Activated CD8-positive, alpha-beta memory T cell treated with anti-CD3 and anti-CD28 coated beads for 1 hour (primary cell): ENCODE measurements at places on chromosomes 1 and 21.

DNA sequence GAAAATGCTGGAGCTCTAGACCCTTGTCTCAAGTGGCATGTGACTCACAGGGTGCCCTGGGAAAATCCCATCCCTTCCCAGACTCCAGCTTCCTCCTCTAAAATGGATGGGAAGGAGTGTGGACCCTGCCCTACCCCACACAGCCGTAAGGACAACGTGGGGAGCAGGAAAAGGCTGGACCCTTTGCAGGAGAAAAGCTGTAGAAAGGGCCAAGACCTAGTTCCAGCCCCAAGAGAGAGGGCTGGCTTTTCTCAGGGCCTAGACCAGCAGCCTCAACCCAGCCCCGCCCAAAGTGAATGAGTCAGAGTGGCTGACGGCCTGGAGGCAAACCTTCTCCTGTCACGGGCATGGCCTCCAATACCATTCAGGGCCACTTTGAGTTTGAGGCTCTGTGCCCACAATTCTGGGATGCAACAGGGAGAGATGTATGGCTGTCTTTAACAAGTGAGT is 1.1 kb downstream of the LAMB3 start:
- DNase-seq: peak; percentile 16

DNA sequence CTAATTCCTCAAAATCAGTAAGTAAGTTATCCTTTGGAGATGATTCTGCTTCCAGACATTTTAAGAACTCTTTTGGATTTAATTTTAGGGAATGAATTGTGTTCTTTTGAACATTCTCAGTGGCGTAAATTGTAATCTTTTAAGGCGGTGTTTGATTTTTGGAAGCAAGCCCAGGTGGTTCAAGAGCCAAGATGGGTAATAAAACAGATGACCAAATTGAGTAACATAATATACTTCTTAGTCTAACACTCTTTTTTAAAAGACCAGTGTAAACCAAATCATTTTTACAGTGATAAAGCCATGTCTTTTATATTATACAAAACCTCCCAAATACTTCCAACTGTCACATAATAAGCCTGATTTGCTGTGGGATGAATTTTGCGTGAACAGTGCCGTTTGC is 133.8 kb downstream of the LRRC40 start:
- DNase-seq: no peak

GRCh38 chr1:169486281-169487051 is 722 bp upstream of the SLC19A2 start:
- no peak for DNase-seq

GRCh38 chr21:37660709-37661108 is 255.5 kb downstream of the KCNJ6 start:
- DNase-seq: no peak

DNA sequence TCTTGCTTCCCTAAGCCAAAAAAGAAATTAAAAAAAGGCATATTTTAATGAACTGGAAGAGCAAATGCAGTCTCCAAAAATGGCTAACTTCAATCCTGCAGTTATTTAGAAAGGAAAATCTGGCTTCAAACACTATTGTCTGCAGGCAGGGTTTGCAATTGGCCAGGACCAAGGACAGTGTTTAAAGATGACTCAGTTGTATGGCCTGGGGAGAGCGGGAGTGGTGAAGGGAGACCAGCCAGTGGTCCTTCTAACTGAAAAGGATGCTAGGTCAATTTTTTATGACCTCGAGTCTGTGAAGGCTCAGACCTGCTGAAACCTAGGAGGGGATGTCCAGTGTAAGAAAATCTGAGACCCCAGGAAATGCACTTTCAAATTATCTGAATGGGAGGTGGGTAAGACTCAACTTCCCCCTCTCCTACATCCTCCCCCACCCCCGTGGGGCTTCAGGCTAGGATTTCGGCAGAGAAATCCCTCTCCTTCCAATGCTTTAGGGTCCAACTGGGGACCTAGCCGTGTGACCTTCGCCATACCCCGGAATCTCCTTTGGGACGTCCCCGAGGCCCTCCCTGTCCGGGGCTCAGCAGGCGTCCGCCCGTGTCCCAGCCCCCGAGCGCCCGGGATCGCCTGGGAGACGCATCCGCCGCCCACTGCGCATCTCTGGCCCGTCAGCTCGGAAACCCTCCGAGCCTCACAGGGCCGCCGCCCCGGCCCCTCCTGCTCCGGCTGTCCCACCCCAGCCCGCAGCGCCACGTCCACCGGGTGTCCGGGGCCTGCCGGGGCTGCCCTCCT is 602 bp upstream of the RIMKLA start:
- no peak for DNase-seq

GRCh38 chr1:218346391-218347204 is 1.5 kb downstream of the TGFB2 start:
- DNase-seq: no peak

DNA sequence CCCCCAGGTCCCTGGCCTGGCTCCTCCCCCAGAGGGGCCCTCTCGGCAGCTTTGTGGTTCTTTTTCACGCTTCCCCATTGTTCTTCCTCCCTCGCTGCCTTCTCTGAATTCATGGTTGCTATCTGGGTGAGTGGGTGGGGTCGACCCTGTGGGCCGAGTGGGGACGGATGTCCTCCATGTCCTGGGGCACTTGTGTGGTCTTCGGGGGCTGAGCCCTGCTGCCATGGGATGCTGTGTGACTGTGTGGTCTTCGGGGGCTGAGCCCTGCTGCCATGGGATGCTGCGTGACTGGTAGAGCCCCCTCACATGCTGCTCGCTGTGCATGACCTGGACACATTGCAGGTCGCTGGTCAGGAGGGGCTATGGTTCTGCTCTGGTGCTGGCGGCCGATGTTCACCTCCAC is 21.6 kb upstream of the DIP2A start:
- no peak for DNase-seq

GRCh38 chr1:84936116-84936810 is 43.3 kb upstream of the LPAR3 start:
- no peak for DNase-seq

DNA sequence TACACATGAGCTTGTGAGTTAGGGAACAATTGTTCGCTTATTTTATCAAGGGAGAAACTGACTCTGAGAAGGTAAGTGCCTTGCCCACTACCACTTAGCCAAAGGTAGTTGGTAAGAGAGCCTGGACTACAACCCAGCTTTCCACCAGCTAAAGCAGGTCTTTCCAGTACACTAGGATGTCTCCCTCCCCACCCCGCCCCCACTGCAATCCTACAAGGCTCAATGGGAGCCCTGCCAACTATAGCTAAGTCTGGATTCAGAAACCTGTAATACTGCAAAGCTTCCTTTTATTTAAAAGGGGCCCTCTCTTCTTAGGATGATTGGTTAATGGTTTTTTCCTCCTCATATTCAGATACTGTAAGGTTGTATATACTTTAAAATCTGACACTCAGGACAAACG is 102.0 kb upstream of the C8B start:
- no peak for DNase-seq

GRCh38 chr1:34162852-34163766 is 1.9 kb downstream of the CSMD2 start:
- no peak for DNase-seq

- DNase-seq: no peak
Measured at GRCh38 chr1:25534410-25534788, 9.0 kb upstream of the LDLRAP1 start.

DNA sequence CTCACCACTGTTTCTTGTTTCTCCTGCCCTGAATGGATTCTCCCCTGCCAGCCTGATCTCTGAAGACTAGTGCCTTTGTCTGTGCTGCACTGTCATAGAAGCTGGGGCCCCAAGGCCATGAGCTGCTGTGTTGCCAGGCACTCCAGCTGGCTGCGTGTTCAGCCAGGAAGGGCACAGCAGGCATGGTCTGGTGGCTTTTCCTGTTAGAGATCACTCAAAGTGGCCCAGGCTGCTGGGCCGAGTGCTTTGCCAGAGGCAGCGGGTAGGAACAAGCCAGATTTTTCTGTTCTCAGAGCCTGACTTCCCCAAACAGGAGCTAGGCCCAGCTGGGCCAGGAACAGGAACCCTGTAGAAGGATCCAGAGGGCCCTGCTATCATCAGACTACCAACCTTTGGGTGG is 5.2 kb downstream of the ADPRS start:
- no peak for DNase-seq

GRCh38 chr1:4778056-4778455 is 123.6 kb downstream of the AJAP1 start:
- no peak for DNase-seq

DNA sequence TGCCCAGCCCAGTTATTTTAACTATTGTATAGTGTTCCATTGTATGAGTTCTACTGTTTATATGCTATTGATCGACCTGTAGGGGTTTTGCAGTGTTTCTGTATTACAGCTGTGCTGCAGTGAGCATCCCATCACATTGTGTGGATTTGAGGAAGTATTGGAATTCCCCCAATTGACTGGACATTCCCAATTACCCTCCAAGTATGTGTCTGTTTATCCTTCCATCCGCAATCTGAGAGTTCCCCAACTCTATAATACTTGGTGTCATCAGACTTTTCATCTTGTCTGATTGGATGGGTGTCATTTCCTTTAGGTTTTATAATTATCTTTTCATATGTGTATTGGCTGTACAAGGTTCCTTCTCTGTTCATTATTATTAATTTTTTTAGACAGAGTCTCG is 27.8 kb downstream of the PSEN2 start:
- DNase-seq: no peak

GRCh38 chr1:116387551-116387950 is 14.5 kb downstream of the ATP1A1 start:
- no peak for DNase-seq

DNA sequence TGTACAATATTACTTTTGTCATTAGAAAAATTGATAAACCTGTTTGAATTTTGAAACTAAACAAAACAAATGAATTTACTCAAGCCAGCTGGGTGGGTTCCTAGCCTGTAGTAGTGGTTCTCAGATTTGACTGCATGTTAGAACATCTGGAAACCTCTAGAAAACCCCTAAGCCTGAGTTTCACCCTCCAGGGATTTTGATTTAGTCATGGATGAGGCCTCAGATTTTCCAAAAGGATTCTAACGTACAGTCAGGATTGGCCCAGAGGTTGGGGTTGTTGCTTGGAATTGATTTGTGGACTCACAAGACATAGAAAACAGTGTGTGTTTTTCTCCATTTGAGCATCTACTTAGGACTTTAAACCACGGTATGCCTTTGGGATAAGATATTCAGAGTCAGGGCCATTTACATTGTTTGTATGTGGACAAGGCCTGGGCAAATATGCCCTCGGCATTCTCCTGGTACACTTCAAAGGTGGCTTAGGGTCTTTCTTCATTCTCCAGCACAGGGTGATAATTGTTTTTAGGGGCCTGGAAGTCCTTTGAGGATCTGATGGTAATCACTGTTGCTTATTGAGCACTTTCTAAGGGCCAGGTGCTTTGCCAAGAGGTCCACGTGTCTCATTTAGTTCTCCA is 42.6 kb downstream of the ATP5PO start:
- DNase-seq: no peak

GRCh38 chr1:201461645-201462441 is 7.1 kb downstream of the PHLDA3 start:
- no peak for DNase-seq

GRCh38 chr1:87820668-87821334 is 492.1 kb downstream of the LMO4 start:
- no peak for DNase-seq

- DNase-seq: no peak
Measured at GRCh38 chr1:164466001-164466421, 93.0 kb upstream of the PBX1 start.

DNA sequence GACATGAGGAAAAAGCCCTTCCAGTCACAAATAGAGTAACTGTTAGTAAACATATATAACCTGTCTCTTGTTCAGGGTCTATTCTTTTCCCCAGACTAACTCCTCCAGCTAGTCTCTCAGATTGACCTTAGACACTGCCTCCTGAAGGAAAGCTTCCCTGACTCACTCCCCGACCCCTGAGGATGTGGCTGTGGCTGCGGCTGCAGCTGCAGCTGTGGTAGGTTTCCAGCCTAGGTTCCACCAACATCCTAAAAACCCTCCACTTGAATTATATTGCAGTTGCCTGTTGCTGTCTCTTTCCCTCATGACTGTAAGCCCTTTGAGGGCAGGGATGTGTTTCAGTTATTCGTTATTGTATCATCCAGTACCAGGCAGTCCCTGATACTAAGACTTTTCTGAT is 132.9 kb upstream of the C1orf21 start:
- DNase-seq: no peak

GRCh38 chr1:182120411-182121258 is 59.1 kb upstream of the ZNF648 start:
- DNase-seq: no peak

- DNase-seq: no peak
Measured at GRCh38 chr1:106676021-106676420, 380.5 kb upstream of the PRMT6 start.

DNA sequence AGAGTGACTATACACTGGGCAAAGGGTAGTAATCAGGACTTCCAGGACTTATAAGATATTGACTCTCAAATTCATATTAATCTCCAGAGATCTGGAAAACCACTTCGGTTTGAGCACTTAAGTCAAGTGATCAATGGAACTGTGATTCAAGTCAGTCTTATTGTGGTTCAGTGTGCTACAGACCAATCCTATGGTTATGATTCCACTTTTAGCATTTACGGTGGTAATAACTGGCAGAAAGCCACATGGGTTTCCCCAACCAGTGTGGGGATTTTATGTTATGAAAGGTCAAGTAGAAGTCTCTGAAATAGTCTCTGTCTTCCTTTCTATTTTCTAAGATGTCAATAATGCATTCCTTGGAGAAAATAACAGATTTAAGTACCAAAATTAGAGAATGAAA is 151.3 kb upstream of the NEGR1 start:
- DNase-seq: no peak

DNA sequence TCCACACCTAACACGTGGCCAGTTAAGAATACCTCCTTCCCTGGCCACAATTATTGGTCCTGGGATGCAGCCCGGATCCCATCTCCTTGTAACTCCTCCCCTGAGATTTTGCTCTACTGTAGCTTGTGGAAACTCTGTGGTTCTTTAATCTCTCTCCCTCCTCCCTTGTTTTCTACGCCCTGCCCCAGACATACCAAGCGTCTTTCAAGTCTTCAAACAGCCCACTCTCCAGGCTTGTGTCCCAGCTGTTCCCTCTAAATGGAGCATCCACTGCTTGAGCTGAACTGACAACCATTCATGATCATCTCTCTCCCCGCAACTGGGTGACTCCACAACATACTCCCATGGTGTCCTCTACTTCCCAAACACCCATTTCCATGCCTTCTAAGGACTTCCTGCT is 111.6 kb downstream of the SIPA1L2 start:
- no peak for DNase-seq

DNA sequence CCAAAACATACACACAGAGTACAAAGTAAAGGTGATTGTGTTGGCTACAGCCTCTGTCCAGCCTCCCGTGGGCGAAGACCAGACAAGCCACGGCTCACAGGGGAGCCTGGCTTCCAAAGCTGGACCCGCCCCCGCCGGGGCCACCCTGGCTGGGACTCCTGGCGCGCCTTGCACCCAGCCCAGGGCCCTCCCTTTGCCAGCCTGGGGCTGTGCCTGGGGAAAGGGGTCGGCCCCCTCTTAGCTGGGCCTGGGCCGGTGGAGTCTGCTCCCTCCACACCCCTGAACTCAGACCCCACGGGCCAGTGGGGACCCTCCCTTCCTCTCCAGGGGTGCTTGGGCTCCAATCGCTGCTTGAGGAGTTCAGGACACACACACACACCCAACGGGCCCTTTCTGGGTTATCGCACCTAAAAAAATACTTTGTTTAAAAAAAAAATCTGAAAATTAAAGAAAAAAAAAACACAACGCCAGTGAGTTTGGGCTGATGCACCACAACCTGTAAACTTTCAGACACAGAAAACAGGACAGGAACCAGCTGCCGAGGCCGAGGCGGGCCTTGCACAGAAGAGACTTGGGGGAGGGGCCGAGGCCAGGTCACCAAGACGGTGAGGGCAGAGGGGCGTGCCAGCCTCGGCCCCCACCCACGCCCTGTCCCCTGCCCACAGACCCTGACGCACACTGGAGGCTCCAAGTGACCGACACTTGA is 56.3 kb downstream of the KCNAB2 start:
- no peak for DNase-seq
